ENCODE measurements at places on chromosomes 2 and 18.

- no peak for DNase-seq
Measured at GRCh38 chr18:172361-172760, 14.0 kb downstream of the USP14 start.

DNA sequence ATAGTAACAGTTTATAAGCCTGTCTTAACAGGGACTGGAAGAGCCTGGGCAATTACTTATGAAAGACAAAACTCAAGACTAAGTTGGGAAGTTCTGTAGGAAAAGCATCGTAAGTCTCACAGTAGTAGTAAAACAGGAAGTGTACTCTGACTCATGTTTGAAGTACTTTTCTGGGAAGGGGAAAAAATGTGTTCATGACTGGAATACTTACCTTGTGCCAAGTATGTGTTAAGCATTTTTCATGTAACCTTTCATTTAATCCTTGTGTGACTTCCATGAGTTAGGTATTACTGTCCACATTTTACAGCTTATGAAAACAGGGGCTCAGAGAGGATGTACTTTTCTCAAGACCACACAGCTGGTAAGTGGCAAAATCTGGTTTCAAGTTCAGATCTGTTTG lies 13.7 kb upstream of the SKOR2 start:
- no peak for DNase-seq

GRCh38 chr2:237472187-237472712 lies 14.8 kb upstream of the MLPH start:
- DNase-seq: no peak

- DNase-seq: no peak
Measured at GRCh38 chr2:220336771-220337170, 709.3 kb downstream of the SLC4A3 start.

DNA sequence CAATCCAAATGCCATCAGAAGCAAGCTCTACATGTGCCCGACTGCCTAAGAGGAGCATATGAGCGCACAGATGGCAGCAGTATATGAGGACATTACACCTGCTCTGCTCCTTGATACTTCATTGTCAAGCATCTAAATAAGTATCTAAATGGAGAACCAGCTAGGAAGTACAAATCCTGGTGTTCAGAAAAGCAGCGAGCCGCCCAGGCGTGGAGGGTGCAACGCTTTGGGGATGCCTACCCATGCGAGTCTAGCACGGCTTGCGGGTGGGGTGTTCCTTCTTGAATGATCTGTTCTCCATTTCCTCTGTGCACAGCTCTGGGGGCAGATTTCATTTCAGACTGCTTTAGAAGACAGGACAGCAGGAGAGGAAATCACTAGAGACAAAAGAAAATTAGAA lies 63.0 kb upstream of the BCL2L11 start:
- DNase-seq: no peak

DNA sequence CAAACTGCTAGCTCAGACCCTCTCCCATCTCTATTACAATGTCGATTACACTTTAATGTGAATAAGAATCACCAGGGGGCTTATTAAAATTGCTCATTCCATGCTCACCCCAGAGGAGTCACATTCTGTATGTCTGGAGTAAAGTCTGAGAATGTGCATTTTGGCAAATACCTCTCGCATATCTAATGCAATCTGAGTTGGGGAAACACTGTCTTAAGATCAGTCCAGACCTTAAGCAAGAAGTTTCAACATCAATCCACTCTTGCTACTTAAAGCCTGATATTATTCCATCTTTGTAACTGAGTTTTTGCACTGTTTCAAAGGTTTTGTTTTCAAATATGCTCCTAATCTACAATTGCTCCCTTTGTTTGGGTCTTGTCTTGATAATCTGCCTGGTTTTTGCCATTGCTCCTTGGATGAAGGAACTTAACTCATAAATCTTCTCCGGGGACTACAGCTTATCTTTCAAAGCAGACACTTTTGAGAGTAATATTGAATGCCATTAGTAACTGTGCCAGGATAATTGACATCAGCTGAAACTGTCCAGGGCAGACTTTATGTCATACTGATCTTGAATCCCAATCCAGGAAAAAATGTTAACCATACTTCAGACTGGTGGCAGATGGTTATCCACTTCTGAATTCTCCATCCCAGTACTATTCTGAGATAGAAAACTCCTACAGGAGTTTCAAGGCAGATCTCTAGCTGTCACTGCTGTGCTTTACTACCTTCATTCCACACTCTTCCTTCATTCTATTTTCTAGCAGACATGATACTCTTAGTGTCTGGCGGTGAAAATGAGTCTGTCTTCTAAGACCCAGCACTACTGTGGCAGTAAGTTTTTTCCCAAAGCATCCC lies 200.9 kb downstream of the ERBB4 start:
- DNase-seq: no peak

DNA sequence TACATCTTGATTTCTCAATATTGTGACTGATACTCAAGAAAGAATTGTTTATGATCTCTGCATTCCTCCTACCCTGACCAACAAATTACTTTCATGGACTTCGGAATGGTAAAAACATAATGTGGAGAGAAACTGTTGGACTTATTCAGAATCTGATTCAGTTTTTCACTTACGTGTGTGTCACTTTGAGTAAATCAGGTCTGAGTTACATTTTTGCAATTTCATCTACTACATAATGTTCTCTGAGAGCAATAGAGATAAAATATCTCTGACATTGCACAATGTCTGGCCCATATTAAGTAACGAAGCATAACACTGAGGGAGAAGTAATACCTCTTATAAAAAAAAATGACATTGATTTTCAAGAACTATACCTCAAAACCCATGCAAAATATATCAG lies 1337.9 kb upstream of the CHAC2 start:
- no peak for DNase-seq

DNA sequence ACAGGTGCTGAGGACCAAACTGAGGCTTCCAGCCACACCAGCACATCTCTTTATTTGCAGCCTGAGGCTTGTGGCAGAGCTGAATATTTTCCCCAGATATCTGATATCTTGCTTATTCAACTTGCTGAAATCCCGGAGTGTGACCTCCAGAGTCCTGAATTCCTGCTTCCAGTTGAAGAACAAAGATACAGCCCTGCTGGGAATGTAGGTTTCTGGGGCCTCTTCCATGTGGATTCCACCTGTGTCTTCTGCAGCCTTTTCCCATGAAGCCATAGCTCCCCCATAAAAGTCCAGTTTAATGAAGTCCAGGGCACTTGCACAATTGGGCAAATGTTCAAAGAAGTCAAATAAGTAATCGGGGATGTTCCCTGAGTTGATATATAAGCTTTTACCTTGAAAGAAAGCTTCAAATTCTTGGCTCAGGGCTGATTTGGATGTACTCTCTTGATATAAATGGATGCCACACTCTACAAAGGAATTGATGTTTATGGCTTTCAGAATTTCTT lies 14.9 kb downstream of the NLRC4 start:
- DNase-seq: no peak

GRCh38 chr2:63743982-63744966 lies 97.4 kb upstream of the UGP2 start:
- no peak for DNase-seq

- no peak for DNase-seq
Measured at GRCh38 chr2:100143286-100143685, 896 bp upstream of the AFF3 start.

- no peak for DNase-seq
Measured at GRCh38 chr2:171410624-171411023, 23.2 kb downstream of the METTL8 start.

DNA sequence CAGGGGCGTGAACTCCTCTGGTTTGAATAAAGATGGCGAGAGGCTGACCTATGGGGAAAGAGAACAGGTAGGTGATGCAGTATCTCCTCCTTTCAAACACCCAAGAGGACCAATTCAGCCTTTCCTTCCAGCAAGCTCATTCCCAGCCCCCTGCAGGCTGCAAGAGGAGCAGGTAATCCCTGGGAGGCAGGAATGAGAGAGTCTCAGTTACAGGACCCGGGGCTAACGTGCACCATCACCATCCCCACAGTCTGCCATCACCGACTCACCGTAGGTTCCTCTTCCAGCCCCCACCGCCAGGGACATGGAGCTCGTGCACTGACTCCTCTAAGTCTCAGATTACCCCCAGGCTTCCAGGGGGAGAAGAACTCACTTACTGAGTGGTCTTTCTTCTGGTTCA lies 26.7 kb downstream of the XDH start:
- no peak for DNase-seq

All from stimulated activated CD8-positive, alpha-beta memory T cell treated with anti-CD3 and anti-CD28 coated beads, Interleukin-7, amount 100 ng/mL, for 1 hour (primary cell).